Omental fat pad (tissue), 4 donors: ENCODE measurements at places on chromosomes 5 and 9. TPM values are rescaled to one million over a fixed set of nuclear protein-coding genes. Genes with fewer than 3 reads are reported as not detected.

DNA sequence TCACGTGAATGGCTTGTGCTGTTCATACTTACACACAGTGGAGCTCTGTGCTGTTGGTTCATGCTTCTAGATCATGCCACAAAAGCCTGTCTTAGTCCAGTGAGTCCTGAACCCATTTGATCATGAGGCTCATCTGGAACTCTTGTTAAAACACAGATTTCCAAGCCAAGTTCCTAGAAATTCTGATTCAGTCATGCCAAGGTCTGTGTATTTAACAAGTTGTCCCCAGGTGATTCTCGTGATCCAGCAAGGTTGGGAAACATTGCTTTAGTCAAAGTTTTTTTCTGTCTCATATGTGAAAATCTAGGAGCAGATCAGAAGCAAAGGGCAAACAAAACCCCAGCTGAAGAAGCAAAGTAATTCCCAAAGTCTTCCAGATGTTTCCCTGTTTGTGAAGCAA is 112.5 kb upstream of the GAS1 start:
- DNase-seq, result no peak

DNA sequence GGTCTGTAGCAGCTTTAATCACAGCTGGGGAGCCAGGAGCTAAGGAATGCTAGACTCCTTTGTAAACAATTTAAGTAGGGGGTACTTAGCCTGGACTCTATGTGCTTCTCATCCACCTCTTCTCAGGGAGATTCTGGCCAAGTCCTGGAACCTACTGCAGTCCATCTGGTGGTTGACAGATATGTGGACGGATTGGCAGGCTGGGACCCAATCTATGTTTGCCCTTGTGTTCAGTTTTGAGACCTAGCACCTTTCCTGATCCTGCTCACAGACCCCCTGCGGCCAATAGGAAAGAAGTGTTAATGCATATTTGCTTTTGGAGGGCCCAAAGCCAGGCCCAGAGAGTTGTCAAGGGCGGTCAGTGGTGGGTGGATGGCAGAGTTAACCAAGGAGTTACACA is 6.4 kb downstream of the SLC22A5 start:
- DNase-seq, result no peak

- DNase-seq, result no peak
These were observed 56.9 kb upstream of the RASA1 start for GRCh38 chr5:87210743-87211142.

Gene FRMPD1
- total RNA-seq, result not detected

Gene TXNDC8
- not detected for total RNA-seq

Gene BHMT
- total RNA-seq, result 3.6 TPM
